ENCODE measurements at places on chromosomes 12 and 14.

- no peak for DNase-seq
These were observed 258.4 kb upstream of the SFSWAP start for GRCh38 chr12:131452444-131452860.

DNA sequence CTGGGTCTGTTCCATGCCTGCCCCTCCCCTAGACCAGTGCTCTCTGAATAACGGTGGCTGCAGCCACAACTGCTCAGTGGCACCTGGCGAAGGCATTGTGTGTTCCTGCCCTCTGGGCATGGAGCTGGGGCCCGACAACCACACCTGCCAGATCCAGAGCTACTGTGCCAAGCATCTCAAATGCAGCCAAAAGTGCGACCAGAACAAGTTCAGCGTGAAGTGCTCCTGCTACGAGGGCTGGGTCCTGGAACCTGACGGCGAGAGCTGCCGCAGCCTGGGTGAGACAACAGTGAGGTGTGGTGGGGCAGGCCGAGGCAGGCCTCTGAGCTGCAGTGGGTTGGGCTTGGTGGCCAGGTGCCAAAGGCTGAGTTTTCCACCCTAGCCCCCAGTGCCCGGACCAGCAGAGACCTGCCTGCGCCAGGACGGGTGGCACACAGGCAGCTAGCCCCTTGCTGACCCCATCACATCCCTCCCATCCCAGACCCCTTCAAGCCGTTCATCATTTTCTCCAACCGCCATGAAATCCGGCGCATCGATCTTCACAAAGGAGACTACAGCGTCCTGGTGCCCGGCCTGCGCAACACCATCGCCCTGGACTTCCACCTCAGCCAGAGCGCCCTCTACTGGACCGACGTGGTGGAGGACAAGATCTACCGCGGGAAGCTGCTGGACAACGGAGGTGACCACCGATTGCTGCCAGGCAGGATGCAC is 28.2 kb upstream of the LRP1-AS start:
- DNase-seq: peak; percentile 93

GRCh38 chr12:83214185-83214584 is 527.5 kb downstream of the TMTC2 start:
- DNase-seq: no peak

DNA sequence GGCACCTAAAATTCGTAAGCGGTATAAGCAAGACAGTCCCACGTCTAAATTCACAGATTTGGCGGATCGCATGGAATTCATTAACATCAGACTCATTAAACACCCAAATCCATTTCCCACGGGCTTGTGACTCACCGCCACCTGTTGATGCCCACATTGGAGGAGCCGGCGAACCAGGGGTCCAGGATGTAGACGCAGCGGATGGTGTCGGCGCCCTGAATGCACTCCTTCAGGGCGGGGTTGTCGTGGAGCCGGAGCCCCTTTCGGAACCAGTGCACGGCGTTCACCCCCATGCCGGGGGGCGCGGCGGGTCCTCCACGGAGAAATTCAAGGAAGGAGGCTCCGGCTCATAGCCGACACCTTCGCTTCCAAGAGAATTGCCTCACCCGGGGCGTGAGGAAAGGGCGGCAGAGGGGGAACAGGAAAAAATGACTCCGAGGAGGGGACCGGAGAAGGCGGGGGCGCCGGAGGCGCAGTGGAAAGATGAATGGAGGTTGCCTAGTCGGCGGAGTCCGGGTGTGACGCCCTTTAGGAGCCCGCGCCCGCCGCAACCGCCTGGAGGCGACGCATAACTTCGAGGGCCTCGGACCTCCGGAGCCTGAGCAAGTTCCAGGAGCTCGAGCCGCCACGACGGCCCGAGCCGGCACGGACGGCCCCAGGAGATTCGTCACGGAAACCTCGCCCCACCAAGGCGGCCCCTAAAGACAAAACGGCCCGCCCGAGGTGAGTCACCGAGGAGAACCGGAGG is 506 bp downstream of the CRY1 start:
- peak; percentile 83 for DNase-seq

- no peak for DNase-seq
These were observed 261.0 kb upstream of the LRIG3 start for GRCh38 chr12:59181196-59181777.

DNA sequence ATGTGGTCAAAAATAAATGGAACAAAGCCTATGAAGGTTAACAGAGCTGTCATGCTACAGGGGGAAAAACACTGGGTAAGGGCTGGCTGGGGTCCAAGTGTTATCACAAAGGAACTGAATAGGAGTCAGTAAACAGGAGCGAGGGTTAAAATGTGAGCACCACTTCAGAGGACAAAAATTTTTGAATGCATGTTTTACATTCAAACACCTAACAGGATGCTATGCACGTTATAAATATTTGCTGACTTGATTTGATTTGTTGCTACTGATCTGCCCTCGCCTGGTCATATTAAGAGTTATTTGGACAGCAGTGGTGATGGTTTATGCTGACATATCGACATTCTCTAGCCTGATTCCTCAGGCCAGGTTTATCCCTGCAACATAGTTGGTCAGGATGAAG is 7.4 kb upstream of the KTN1 start:
- peak; percentile 50 for DNase-seq

DNA sequence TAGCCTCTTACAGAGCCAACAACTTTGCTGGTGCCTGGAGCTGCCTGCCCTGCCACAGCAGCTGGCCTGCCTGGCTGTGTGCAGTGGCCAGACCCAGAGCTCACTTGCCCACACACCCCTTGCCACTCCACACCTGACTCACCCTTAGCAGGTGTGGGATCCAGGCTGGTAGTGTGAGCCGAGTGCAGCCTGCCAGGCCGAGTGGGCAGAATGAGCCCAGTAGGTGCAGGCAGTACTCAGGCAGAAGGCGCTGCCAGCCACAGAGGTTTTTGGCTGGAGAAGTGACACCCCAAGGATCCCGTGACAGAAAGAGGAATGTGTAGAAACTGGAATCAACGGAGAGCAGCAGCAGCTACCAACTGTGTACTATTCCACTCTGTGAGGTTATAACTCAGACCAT is 29.8 kb upstream of the PYGL start:
- no peak for DNase-seq

- peak; percentile 51 for DNase-seq
These were observed 745 bp upstream of the NAA30 start for GRCh38 chr14:57389646-57390036.

DNA sequence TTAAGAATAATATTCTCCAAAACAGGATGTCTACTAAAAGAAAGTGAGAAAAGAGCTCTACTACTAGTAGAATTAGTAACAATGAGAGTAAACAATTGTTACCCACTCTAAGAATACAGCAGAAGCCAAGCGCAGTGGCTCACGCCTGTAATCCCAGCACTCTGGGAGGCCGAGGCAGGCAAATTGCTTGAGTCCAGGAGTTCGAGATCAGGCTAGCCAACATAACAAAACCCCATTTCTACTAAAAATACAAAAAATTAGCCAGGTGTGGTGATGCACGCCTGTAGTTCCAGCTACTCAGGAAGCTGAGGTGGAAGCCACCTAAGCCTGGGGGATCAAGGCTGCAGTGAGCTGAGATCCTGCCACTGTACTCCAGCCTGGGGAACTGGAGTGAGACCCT is 4.7 kb downstream of the DNAJC14 start:
- no peak for DNase-seq

GRCh38 chr14:50967790-50968189 is 23.5 kb upstream of the PYGL start:
- DNase-seq: no peak

- no peak for DNase-seq
These were observed 48.2 kb upstream of the PLXNC1 start for GRCh38 chr12:94100211-94100627.

DNA sequence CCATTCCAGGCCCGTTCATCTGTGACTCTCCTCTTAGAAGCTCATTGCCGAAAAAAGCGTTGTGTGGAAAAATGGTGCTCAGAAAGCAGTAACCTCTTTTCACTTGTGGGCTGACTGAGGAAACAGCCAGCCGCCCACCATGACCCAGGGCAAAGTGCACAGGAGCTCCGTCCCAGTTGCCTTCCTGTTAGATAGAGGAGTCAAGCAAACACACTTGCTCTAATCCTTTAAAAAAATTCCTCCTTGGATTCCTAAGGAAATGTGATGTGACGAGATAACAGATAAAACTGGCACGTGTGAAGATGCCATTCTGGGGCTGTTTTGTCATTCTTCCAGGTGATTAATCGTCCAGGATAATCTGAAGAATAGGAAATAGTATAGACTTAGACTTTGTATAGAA is 396.8 kb upstream of the DDHD1 start:
- DNase-seq: no peak

GRCh38 chr14:24196071-24197055 is 1.1 kb upstream of the TM9SF1 start:
- DNase-seq: peak; percentile 73

DNA sequence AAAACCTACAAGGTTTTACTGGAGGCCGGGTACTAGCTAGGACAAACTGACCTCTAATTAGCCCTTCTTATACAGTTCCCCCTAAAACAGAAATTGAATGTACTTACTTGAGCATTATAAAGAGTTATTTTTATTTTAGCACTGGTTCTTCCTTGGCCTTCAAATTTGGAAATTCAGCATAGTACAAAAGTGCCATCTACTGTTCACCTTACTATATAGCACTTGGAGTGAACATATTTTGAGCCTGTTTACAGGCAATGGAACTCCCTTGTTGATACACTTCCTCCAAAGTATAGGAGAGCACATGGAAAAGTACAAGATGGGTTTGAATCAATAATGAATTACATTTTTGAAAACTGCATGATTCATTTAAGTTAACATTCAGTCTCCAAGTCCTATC is 3.9 kb upstream of the POC1B start:
- DNase-seq: peak; percentile 18

GRCh38 chr12:109462868-109463692 is 14.0 kb downstream of the KCTD10 start:
- DNase-seq: no peak

- no peak for DNase-seq
These were observed 58.6 kb downstream of the R3HDM2 start for GRCh38 chr12:57372233-57372632.

DNA sequence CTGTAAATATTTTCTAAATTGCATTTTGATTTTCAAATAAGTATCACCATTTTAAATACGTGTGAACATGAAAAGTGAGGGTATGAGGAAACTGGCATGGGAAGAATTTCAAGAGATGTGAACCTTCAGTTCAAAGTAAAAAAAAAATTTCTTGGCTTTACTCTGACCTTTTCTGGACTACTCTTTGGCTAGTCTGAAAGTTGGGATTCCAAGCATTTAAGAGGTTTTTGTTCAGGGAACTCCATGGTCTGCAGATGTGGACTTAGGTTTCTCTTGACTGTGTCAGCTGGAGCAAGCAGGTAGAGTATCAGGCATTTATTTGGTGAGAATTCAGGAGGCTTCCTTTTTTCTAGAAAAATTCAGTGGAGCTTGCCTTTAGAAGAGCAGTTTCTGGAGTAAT is 311.6 kb downstream of the LRIG3 start:
- DNase-seq: no peak

DNA sequence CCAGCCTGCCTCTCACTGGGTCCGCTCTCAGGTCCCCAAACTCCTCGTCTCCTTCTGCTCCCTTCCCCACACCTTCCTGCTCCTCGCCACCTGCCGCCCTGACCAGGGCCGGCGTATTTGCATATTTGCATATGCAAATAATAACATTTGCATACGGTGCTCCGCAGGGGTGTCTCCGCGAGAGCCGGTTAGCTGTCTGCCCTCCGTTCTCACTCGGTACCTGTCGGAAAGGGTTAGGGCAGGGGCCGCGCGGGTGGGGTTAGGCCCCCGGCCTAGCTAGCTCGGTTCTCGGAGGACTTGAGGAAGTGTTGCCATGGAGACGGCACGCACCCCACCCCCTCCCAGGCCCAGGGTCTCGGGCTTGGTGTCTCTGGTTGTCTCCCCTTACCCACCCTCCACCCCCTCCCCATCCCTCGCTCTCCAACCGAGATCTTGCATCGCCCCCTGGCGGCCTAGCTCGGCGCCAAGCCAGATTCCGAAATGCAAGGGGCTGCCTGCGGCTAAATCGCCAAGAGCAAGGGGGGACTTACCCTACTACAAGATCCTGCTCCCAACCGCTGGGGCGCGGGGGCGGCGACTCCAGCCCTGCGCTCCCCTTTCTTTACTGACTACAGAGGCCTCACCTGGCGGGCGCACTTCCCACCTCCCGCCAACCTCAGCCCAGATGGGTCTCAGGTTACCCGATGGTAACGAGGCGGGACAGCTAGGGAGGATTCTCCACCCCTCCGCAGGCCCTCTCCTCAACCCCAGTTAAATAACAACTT is 8.1 kb downstream of the STAC3 start:
- peak; percentile 98 for DNase-seq

DNA sequence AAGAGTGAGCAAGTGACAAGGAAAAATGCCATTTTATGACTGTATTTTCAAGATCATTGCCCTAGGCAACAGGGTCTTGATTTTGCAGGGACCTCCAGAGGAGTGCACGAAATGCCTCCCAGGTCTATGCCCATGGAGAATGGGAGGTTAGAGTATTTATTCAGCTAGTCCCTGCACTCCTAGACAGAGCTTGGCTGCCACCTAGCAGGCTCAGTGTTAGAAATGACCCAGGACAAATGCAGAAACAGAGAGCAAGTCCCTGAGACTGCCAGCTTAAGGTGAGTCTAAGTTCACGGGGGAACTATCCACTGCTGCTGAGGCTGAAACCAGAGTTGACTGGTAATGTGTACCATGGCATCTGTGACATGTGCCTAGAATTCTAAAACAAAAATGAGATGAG is 506.4 kb downstream of the MED13L start:
- DNase-seq: no peak

GRCh38 chr14:89503431-89503996 is 86.5 kb upstream of the FOXN3 start:
- DNase-seq: no peak

DNA sequence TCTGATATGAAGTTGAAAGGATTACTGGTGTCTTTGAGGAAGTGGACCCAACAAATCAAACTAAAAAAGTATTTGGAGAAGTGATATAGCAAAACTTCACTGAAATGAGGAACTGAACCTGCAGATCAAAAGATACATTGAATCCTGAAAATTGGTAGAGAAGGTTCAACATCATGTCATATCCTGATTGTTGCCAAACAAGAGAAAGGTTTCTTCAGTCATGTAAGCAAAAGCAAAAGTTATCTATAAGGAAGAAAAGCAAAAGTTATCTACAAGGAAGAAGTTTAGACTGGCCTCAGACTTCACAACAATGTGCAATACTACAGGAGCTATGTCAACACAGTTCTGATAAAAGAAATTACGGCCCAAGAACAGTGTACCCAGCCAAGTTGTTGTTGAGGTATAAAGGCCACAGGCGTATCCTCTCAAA is 142.7 kb downstream of the RAD51B start:
- DNase-seq: no peak

- DNase-seq: no peak
These were observed 147.9 kb upstream of the E2F7 start for GRCh38 chr12:77213319-77213718.

- DNase-seq: no peak
These were observed 45.2 kb upstream of the TUNAR start for GRCh38 chr14:95831468-95831867.

All from NCI-H1417 (cell line).